AML-193 (cell line): ENCODE measurements at places on chromosomes 3 and 15.

GRCh38 chr3:190339130-190339529 is 16.9 kb upstream of the CLDN1 start:
- no peak for DNase-seq

- peak; percentile 4 for DNase-seq
These were observed 48.1 kb upstream of the PCSK6 start for GRCh38 chr15:101537483-101538080.

DNA sequence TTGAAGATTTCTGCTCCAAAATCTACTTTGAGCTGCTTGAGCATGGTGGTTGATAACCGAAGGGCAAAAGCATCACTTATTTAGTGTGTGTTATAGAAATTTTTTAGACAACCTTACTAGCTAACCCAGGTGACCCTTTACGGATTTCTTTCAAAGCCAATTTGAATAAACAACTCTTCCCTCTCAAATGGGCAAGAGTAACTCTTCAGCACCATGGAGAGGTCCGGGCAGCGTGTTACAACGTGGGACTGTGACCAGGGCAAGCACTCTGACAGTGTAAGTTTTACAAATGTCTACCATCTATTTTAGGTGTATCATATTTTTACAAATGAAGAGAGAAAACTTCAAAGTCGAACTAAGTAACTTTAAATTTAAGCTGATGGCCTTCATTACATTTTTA is 471.8 kb downstream of the MFSD1 start:
- DNase-seq, result peak; percentile 18

- DNase-seq, result no peak
These were observed 96.0 kb downstream of the SPATA16 start for GRCh38 chr3:173044998-173045397.

GRCh38 chr3:26068890-26069289 is 279.0 kb downstream of the OXSM start:
- no peak for DNase-seq

- DNase-seq, result no peak
These were observed 763.5 kb downstream of the EDEM1 start for GRCh38 chr3:5951026-5951425.

DNA sequence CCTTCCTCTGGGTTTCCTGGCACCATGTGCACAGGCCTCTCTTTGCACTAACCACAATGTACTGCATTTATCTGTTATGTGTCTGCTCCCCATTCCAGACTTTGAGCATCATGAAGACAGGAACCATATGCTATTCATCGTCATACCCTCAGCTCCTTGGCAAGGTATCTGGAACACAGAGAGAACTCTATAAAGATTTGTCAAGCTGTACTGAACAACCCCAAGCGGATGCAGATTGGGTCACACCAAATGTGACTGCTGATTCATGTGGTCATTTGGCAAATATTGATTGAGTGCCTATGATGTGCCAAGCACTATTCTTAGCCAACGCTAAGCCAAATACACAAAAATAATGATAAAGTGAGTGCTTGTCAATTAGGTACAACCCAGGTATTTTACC is 7.5 kb upstream of the MEGF11 start:
- no peak for DNase-seq

- no peak for DNase-seq
These were observed 5.9 kb upstream of the CALML4 start for GRCh38 chr15:68210821-68211655.

GRCh38 chr3:191138937-191139336 is 60.1 kb upstream of the OSTN start:
- no peak for DNase-seq
